CD4-positive, alpha-beta memory T cell (primary cell): ENCODE measurements at places on chromosomes 2 and 18. TPM values are rescaled to one million over a fixed set of nuclear protein-coding genes. Genes with fewer than 3 reads are reported as not detected.

DNA sequence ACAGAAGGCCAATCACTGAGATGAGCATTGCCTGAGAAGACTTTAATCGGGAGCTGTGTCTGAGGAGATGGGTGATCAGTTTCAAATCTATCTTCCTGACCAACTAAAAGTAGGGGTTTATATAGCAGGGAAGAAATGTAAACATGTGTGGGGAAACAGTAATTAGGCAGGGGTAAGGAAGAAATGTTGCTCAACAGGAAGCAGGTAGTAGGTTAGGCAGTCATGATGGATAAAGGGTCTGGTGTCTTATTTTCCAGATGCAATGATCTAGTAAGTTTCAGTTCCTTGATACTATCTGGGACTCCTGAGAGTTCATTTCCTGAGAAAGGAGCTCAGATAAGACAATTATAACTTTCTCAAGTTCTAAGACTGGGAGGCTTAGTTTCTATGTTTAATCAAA, 33.8 kb upstream of the DNAJC10 start:
- H3K27me3 ChIP-seq = no peaks in the 10 kb centered on the region
- DNase-seq = no peak
- H3K4me3 ChIP-seq = no peak overlapping the region
- no peak overlapping the region for H3K27ac ChIP-seq
- H3K4me1 ChIP-seq = no peaks in the 10 kb centered on the region

DNA sequence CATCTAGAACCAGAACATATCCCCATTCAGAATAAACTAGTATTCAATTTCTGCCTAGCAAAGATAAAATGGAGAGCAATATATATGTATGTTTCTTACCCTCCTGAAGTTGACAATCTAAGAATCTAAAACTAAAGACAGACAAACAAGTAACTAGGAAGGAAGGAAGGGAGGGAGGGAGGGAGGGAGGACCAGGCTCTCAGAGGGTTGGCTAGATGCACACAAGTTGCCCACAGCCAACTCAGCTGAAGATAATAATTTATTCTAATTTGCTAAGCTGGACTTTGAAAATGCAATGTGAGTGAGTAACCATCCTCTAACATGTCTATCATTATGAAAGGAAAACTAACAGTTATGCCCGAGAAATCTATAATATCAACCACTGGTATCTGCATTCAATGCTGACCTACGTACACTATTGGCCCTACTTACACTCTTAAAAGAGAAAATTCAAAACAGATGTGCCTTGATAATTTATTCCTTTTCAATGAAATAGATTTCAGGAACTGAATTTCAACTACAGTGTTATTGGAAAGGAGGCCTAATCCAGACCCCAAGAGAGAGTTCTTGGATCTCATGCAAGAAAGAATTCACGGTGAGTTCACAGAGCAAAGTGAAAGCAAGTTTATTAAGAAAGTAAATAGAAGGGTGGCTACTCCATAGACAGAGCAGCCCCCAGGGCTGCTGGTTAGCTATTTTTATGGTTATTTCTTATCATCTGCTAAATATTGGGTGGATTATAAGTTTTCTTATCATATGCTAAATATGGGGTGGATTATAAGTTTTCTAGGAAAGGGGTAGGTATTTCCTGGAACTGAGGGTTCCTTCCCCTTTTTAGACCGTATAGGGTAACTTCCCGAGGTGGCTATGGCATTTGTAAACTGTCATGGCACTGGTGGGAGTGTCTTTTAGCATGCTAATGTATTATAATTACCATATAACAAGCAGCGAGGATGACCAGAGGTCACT, 288.5 kb upstream of the SLC39A10 start:
- no peak for DNase-seq
- no peak overlapping the region for H3K27ac ChIP-seq
- H3K4me3 ChIP-seq = no peak overlapping the region
- H3K36me3 ChIP-seq = no peaks in the 10 kb centered on the region
- H3K4me1 ChIP-seq = no peaks in the 10 kb centered on the region

GRCh38 chr2:135688978-135689377, 52.7 kb upstream of the UBXN4 start:
- no peak overlapping the region for H3K27ac ChIP-seq
- H3K36me3 ChIP-seq = no peaks in the 10 kb centered on the region
- DNase-seq = no peak
- no peak overlapping the region for H3K4me3 ChIP-seq
- H3K27me3 ChIP-seq = no peaks in the 10 kb centered on the region
- peaks cover 11% of the 10 kb centered on the region for H3K4me1 ChIP-seq

- no peak for DNase-seq
- H3K27ac ChIP-seq = no peak overlapping the region
- H3K4me1 ChIP-seq = no peaks in the 10 kb centered on the region
- H3K4me3 ChIP-seq = no peak overlapping the region
- no peaks in the 10 kb centered on the region for H3K27me3 ChIP-seq
These were observed 151.4 kb downstream of the HNMT start for GRCh38 chr2:138115666-138116065.

- H3K4me1 ChIP-seq = no peaks in the 10 kb centered on the region
- H3K27me3 ChIP-seq = no peaks in the 10 kb centered on the region
- no peak overlapping the region for H3K27ac ChIP-seq
- no peak for DNase-seq
These were observed 515.8 kb downstream of the GALR1 start for GRCh38 chr18:77765468-77765867.

GRCh38 chr2:42091671-42092070, 43.9 kb downstream of the PKDCC start:
- no peaks in the 10 kb centered on the region for H3K36me3 ChIP-seq
- no peak overlapping the region for H3K4me3 ChIP-seq
- H3K4me1 ChIP-seq = peaks cover 13% of the 10 kb centered on the region
- H3K27ac ChIP-seq = no peak overlapping the region

- H3K27ac ChIP-seq = no peak overlapping the region
- no peaks in the 10 kb centered on the region for H3K27me3 ChIP-seq
- no peak for DNase-seq
These were observed 327.0 kb downstream of the NR4A2 start for GRCh38 chr2:156005531-156005930.

DNA sequence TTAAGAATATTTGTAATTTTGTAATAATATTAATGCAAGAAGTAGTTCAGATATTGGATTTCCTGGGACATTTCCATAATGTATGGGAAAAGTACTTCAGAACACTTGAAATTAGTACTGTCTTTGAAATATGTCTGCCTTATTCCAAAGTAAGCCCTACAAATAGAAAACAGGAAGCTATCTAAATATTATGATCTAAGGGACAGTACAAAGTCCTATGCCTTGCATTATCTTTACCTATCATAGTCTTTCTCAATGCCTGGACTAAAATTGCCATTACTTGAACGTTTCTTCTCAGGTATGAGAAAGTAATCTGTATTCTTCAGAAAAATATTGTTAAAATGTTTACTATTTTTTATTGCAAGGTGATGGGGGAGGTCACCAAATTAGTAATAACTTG, 113.0 kb downstream of the PPP1R1C start:
- no peak overlapping the region for H3K4me3 ChIP-seq
- H3K27me3 ChIP-seq = no peaks in the 10 kb centered on the region
- DNase-seq = no peak
- no peak overlapping the region for H3K27ac ChIP-seq

DNA sequence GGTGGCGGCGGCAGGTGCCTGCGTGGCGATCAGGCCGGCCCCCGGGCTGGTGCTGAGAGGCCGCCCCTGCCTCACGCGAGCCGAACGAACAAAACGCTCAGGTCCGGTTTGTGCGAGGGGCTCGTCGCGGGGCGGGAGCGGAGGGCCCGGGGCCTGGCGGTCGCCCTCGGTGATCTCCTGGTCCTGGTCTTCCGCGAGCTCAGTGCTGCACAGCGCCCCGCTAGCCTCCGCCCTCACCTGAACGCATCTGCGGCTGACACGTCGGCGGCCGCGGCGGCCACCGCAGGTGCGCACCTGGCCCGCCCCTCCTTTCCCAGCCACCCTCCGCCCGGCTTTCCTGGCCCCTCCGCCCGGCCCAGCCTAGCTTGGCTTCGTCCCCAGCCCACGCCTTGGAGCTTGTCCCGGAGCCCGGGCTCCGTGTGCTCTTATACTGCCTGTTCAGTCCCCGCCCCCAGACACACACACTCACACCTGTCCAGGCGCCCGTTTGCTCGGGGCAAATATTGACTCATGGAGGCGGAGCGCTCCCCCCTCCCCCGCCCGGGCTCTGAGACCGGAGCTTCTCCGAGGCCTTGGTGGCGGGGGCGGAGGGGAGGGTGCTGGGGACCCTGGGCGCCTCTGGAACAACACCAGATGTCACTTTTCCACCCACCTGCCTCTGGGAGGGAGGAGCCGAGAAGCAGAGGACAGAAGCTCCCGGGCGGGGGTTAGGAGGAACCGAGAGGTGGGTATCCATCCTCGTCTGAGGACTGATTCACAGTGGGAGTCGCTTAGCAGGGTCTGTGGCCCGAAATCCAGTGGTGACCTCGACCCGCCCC, 8.6 kb upstream of the CRYBA2 start:
- H3K27me3 ChIP-seq = peaks cover 41% of the 10 kb centered on the region
- H3K27ac ChIP-seq = no peak overlapping the region
- no peak overlapping the region for H3K4me3 ChIP-seq
- H3K36me3 ChIP-seq = no peaks in the 10 kb centered on the region
- DNase-seq = no peak

DNA sequence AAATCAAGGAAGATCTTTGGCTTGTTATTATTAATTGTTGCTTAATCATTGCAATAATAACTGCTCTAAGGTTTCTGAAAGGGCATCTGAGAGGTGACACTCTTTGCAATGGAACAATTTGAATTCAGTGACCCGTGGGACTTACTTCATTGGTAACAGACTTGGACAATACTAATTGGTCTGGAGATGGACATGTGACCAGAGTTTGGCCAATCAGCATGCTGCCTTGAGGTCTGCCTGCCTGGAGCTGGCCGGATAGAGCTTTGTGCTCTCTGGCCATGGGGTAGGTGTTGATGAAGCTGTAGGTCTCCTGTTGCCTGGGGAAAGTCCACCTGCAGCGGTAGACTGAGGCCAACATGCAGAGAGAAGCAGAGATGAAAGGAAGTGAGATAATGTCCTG, 24.0 kb upstream of the VPS4B start:
- DNase-seq = no peak
- H3K27ac ChIP-seq = no peak overlapping the region
- H3K4me3 ChIP-seq = no peak overlapping the region
- no peaks in the 10 kb centered on the region for H3K36me3 ChIP-seq
- no peaks in the 10 kb centered on the region for H3K27me3 ChIP-seq

GRCh38 chr18:49588971-49589370, 27.1 kb downstream of the LIPG start:
- no peaks in the 10 kb centered on the region for H3K4me1 ChIP-seq
- H3K27me3 ChIP-seq = no peaks in the 10 kb centered on the region
- H3K36me3 ChIP-seq = no peaks in the 10 kb centered on the region
- no peak overlapping the region for H3K27ac ChIP-seq

- H3K36me3 ChIP-seq = no peaks in the 10 kb centered on the region
- DNase-seq = no peak
- H3K4me3 ChIP-seq = no peak overlapping the region
- H3K4me1 ChIP-seq = no peaks in the 10 kb centered on the region
These were observed 171.7 kb downstream of the ANKRD30B start for GRCh38 chr18:14919666-14920065.

DNA sequence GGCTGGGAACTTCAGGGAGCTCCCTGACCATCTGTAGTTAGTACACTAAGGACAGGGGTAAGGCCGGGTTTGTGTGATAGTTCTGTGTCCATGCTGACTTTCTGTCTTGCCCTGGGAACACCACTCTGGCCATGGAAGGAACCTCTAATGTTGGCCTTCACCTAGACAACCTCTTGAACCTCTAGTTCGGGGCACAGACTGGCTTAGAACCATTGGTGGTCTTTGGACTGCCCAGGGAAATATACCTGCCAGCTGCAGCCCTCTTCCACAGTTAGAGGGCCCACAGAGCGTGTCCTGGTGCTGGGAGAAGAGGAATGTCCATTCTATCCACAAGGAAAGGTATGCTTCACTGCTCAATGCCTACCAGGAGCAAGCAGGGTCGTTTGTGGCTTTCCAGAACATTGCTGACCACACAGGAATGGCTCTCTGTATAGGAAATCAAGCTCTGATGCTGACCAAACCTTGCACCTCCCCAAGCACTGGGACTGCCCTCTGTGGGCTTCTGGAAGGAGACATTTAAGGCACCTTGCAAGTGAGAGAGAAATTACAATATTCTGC, 318.8 kb upstream of the EPAS1 start:
- no peaks in the 10 kb centered on the region for H3K4me1 ChIP-seq
- no peaks in the 10 kb centered on the region for H3K27me3 ChIP-seq
- H3K4me3 ChIP-seq = no peak overlapping the region
- H3K27ac ChIP-seq = no peak overlapping the region
- no peak for DNase-seq

DNA sequence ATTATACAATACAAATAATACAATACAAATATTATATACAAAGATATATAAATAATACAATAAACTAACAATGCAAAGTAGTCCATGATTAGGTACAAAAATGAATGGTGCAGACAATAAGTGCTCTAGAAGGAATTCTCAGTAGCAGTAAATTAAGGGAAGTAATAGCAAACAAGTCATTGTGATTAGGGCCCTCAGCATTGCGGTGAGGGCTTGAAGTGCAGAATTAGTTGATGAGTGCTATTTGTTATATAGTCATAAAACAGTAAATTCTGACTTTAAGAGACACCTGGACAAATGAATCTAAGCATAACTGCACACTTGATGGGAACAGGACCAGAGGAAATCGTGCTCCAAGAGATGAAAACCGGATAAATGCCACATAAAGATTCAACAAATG, 74.9 kb downstream of the ANKRD44 start:
- DNase-seq = no peak
- no peak overlapping the region for H3K4me3 ChIP-seq
- no peak overlapping the region for H3K27ac ChIP-seq

GRCh38 chr2:171939743-171940071, 17.4 kb downstream of the HAT1 start:
- H3K27me3 ChIP-seq = no peaks in the 10 kb centered on the region
- H3K36me3 ChIP-seq = no peaks in the 10 kb centered on the region
- no peak overlapping the region for H3K27ac ChIP-seq
- no peak overlapping the region for H3K4me3 ChIP-seq
- no peaks in the 10 kb centered on the region for H3K4me1 ChIP-seq

DNA sequence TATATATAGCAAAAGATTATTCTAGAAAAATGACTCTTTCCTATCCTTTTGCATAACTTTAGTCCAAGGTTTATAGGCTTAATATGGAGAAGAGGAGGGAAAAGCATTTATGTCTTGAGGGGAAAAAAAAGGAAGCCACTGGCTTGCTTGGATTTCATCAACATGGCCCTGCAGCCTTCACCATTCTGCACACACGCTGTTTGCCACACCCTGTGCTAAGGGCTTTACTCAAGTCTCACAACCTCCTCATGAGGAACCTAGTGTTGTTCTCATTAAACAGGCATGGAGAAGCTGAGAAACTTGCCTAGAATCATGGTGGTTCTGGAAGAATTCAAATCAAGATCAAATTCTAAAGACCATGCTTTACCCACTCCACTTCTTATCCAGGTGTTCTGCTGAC, 117.3 kb upstream of the TTC39C start:
- no peaks in the 10 kb centered on the region for H3K36me3 ChIP-seq
- no peak overlapping the region for H3K27ac ChIP-seq
- DNase-seq = no peak
- H3K27me3 ChIP-seq = no peaks in the 10 kb centered on the region
- no peaks in the 10 kb centered on the region for H3K4me1 ChIP-seq

The SIGLEC15 gene
- not detected for total RNA-seq

The C1QL2 gene
- total RNA-seq = not detected

The MCM6 gene
- 32.7 TPM for total RNA-seq

The TOGARAM2 gene
- total RNA-seq = 1.8 TPM

The PLGLB1 gene
- 17.8 TPM for total RNA-seq

The SP9 gene
- total RNA-seq = not detected

The GALM gene
- 35.5 TPM for total RNA-seq

The SIX3 gene
- total RNA-seq = not detected

The IGFBP5 gene
- total RNA-seq = 0.23 TPM

The ZNF532 gene
- total RNA-seq = 7.8 TPM

The SERPINB4 gene
- not detected for total RNA-seq

The LHCGR gene
- not detected for total RNA-seq

The CCDC141 gene
- total RNA-seq = 8.2 TPM
